ENCODE measurements at places on chromosomes 12 and 14. TPM values are rescaled to one million over a fixed set of nuclear protein-coding genes. Genes with fewer than 3 reads are reported as not detected.

CLEC9A gene
- polyA plus RNA-seq = 1.1 TPM

DUSP16 gene
- 2.2 TPM for polyA plus RNA-seq

CPNE6 gene
- polyA plus RNA-seq = 0.03 TPM

LRRK2 gene
- 15.1 TPM for polyA plus RNA-seq
